ENCODE measurements at places on chromosomes 13 and 19. TPM values are rescaled to one million over a fixed set of nuclear protein-coding genes. Genes with fewer than 3 reads are reported as not detected.
A peak's percentile ranks its signal among the peaks of the same experiment; 100 is the strongest.

Gene ZNF699
- total RNA-seq, result 10.0 TPM

Gene UPF1
- total RNA-seq, result 81.8 TPM

Gene HSPB6
- not detected for total RNA-seq

DNA sequence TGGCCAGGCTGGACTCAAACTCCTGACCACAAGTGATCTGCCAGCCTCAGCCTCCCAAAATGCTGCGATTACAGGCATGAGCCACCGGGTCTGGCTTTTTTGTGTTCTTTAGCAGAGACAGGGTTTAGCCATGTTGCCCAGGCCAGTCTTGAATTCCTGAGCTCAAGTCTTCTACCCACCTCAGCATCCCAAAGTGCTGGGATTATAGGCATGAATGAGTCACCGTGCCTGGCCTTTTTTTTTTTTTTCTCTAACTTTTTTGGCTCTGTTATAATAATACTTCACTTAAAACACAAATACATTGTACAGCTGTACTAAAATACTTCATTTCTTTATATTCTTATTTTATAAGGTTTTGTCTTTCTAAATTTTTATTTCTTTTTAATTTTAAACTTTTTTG lies 599.5 kb upstream of the PCDH9 start:
- no peak for DNase-seq

DNA sequence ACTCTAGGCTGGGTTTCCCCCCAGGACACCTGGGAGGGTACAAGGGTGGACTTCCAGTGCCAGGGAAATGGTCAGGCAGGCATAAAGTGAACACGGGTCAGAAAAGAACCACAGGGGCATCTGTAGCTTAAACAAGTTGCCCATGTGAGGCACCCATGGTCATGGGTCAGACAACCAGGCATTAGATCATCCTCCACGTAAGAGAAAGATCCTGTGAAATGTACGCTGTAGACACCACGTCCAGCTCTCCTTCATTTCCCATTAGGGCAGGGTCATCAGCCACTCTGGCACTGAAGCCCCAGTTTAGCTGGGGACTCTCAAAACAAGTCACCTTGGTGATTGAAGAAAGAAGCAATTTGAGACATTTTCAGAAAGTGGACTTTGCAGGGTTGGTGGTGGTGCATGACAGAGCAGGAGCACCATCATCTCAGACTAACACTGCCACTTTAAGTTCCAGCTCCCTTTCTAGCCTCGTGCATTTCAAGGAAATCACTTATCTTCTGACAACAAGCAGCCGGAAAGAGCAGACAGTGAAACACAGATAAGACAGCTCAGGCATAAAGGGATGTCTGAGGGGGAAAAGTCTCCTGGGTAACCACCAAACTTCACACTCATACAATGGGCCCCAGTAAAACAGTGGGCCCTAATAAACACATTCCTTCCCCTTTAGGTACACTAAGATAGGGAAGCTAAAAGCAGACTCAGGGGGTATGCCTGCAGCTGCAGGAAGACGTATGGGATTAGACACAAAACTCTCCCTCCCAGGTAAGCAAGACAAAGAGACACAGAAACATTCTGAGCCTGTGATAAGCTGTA lies 16.1 kb upstream of the SIGLEC6 start:
- DNase-seq, result no peak

DNA sequence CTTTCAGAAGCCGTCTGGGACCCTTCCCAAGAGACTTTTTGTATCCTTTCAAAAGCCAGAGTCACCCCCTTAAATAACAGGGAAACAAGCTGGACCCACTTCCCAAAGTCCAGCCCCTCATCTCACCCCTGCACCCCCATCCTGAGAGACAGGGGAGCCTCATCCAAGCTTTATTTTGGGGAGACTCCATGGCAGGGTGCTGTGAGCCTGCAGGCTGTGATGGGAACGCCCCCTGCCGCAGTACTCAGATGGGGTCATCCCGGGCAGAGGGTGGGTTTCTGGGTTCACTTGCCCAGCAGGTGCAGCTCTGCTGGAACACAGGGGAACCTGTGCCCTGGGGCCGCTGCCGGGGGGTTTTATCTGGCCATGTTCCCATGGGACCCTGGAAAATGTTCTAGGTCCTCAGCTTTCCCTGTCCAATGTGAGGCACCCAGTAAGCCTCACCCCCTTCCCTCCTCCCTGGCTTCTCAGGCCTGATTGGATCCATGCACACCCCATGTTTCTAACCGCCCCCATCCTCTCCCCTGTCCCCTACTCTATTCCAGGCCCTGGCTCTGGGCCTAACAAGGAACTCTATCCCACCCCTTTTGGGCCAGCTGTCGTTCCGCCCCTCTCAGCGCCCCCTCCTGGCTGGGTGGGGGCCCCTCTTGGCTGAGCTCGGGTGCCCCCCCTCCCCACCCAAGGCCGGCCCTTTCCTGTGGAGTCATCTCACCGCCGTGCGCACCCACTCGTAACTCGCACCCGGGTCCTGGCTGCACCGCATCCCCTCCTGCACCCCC lies 1.0 kb downstream of the HIF3A start:
- DNase-seq, result no peak

- DNase-seq, result no peak
These were observed 543.7 kb downstream of the EFNB2 start for GRCh38 chr13:105991622-105992277.

GRCh38 chr13:113897966-113898365 lies 34.1 kb upstream of the GAS6 start:
- no peak for DNase-seq

- DNase-seq, result no peak
These were observed 543.4 kb downstream of the SUCLA2 start for GRCh38 chr13:47457626-47458025.

DNA sequence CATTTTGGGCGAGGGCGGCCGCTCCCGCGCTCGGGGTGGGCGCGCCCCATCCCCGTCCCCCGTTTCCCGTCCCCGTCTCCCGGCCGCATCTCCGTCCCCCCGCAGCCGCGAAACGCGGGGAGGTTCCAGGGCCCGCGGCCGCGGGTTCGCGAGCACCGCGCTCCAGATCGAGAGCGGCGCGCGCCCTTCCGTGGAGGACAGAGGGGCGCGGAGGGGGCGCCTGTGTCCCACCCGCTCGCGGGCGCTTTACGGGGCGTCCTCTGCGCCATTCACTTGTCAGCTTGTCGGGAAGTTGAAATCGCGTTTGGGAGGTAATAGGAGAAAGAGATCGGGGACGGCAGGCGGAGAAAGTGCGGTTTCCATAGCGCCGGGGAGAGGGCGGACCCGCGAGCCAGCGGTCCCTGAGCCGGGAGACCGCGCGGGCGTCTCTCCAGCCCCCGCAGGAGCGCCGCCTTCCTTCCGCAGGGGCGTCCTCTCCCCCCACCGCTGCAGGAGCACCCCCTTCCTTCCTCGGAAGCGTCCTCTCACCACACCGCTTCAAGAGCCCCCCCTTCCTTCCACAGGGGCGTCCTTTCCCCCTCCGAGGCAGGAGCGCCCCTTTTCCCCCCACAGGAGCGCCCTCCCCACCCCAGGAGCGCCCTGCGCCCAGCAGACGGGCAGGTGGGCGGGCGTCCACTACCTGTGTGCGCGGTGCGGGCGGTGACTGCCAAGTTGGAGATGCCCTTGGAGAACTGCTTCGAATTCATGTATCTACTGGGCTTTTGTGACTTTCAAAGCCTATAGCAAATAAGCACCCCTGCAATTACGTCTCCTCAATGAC lies 962 bp upstream of the IRS2 start:
- DNase-seq, result peak; percentile 36

- DNase-seq, result no peak
These were observed 13.1 kb downstream of the NFKBID start for GRCh38 chr19:35887197-35887596.

DNA sequence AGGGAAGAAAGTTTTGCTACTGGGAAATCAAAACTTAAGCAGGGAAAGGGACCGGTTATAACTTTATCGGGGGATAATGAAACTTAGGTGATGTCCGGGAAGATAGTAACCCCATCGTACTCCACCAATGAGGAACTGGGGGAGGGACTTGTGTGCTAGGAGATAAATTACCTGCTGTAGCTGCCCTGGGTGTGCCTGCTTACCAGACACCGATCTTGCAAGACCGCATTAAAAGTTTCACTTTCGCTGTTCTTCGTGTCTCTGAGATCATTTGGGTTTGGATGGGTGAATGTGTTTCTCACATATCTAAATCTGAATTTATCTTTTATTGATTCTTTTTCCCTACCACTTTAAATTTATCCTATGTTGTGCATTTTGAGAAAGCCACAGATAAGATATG lies 381.4 kb downstream of the SLITRK6 start:
- no peak for DNase-seq
